Neural crest cell (in vitro differentiated cells): ENCODE measurements at places on chromosomes 6 and 20. TPM values are rescaled to one million over a fixed set of nuclear protein-coding genes. Genes with fewer than 3 reads are reported as not detected.

DNA sequence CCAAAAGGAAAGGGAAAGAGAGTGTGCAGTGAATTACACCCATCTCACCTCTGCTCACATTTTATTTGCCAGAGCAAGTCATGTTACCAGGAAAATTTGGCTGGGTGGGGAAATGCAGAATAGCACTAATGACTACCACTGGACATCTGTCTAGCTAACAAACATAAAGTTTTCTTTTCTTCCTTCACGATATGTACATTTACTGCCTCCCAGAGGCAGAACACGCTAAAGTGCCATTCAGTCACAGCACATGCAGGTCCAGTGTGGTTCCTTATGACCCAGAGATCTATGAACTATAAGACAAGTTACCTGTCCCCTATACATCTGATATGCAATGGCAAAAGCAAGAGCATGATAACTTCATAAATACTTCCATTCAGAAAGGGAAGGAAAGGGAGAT is 194.1 kb downstream of the OGFRL1 start:
- DNase-seq: no peak

Gene TCF21
- total RNA-seq: not detected in 2 replicates

Gene XKR7
- 4.5 and 4.9 TPM in 2 replicates for total RNA-seq

Gene PTPRT
- total RNA-seq: 0.34 and 0.56 TPM in 2 replicates

DNA sequence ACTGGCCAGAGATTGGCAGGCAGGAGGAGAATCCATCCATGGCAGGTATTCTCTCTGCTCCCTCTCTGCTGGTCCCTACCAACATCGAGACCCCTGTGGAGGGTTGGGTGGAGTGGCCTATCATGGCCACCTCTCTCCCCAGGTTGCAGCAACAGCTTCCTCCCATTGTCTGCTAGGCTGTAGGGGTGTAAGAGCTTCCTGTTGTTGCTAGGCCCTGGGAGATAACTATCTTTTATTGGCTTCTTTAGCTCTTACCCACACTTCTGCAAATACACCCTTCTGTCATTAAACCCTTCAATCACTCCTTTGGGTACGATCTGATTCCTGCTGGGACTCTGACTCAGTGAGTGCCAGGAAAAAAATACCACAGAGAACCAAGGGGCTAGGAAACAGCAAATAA is 66.6 kb upstream of the FAM184A start:
- no peak for DNase-seq

GRCh38 chr6:127177030-127177922 is 58.8 kb downstream of the RSPO3 start:
- DNase-seq: no peak

Gene NR2E1
- not detected in 2 replicates for total RNA-seq

Gene FHL5
- not detected in 2 replicates for total RNA-seq

DNA sequence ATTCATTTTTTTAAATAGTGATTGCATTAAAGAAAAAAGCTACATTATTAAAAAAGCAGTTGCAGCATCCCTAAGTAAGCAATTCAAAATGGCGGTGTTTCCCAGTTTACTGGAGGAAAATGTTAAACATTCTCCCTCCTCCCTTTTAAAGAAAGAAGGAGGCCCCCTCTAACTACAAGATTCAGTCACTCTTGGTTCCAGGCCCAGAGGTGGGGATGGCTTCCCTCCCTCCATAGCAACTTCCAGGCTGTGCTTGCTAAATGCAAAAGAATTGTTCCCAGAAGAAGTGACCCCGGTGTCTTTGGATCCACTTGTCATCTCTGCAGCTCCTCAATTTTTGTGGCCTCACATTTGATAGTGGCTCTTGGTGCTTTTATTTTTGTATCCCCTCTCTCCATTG is 165.9 kb downstream of the SOBP start:
- DNase-seq: no peak

- no peak for DNase-seq
These were observed 172.1 kb upstream of the OLIG3 start for GRCh38 chr6:137666202-137666774.

Gene DLL1
- 53.9 and 59.8 TPM in 2 replicates for total RNA-seq

- DNase-seq: no peak
These were observed 205.7 kb downstream of the OTOR start for GRCh38 chr20:16953858-16954257.

DNA sequence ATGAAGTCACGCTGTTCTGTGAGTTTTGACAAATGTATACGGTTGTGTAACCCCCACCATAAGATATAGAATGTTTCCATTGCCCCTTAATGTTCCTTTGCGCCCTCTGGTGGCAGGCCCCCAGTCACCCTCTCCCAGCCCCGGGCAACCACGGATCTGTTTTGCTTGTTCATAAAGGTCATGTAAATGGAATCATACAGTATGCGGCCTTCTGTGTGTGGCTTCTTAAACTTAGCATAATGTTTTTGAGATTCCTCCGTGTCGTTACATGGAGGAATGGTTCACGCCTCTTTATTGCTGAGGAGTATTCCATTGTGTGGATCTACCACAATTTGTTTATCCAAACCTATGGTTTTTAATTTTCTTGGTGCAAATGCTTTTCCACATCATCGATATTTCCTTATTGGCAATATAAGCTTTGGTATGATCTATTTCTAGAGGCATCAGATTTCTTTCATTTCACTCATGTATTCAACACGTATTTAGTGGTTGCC is 28.4 kb downstream of the LYRM2 start:
- peak; percentile 63 for DNase-seq

DNA sequence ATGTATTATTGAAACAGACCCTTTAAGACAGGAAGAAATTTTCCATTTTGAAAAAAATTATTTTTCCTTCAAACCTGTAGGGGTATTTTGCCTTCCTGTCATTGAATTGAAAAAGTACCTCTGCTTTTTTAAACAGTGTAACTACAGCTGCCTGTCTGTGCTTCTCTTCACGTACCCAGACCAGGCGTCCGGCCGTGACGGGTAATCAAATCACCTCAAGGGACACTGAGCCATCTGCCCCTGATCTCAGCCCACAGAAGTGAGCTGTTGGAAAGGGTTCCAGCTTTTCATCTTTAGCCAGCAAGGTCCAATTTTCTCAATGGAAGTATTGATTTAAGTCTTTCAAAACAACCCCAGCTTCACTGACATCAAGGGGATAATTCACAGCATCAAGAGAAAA is 58.0 kb downstream of the SLC35D3 start:
- DNase-seq: no peak

GRCh38 chr20:33192912-33193501 is 24.1 kb upstream of the BPIFA3 start:
- no peak for DNase-seq
